Psoas muscle (tissue), 8 donors: ENCODE measurements at places on chromosomes 7 and 10. TPM values are rescaled to one million over a fixed set of nuclear protein-coding genes. Genes with fewer than 3 reads are reported as not detected.

ASNS gene
- total RNA-seq, result 18.0 TPM

MMP21 gene
- 0.17 TPM for total RNA-seq

ADRA2A gene
- total RNA-seq, result 0.48 TPM

DNA sequence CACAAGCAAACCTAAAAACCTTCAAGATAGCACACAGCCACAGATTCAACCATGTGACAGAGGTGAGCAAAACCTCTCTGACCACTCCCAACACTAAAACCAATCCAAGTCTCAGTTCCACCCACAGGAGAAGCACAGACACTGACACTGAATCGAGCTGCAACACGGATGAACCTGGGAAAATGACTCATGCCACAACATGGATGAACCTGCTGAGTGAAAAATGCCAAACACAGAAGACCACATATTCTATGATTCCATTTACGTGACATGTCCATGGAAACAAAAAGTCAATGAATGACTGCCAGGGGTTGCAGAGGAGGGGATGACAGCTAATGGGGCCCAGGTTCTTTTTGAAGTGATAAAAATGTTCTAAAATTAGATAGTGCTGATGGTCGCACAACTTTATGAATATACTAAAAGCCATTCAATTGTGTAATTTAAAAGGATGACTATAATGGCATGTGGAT is 22.0 kb downstream of the CYTH3 start:
- H3K4me1 ChIP-seq, result peaks cover 57% of the 10 kb centered on the region
- H3K27ac ChIP-seq, result peak overlapping the region; percentile 57
- H3K4me3 ChIP-seq, result no peak overlapping the region
- H3K36me3 ChIP-seq, result no peaks in the 10 kb centered on the region
- no peaks in the 10 kb centered on the region for H3K27me3 ChIP-seq

DNA sequence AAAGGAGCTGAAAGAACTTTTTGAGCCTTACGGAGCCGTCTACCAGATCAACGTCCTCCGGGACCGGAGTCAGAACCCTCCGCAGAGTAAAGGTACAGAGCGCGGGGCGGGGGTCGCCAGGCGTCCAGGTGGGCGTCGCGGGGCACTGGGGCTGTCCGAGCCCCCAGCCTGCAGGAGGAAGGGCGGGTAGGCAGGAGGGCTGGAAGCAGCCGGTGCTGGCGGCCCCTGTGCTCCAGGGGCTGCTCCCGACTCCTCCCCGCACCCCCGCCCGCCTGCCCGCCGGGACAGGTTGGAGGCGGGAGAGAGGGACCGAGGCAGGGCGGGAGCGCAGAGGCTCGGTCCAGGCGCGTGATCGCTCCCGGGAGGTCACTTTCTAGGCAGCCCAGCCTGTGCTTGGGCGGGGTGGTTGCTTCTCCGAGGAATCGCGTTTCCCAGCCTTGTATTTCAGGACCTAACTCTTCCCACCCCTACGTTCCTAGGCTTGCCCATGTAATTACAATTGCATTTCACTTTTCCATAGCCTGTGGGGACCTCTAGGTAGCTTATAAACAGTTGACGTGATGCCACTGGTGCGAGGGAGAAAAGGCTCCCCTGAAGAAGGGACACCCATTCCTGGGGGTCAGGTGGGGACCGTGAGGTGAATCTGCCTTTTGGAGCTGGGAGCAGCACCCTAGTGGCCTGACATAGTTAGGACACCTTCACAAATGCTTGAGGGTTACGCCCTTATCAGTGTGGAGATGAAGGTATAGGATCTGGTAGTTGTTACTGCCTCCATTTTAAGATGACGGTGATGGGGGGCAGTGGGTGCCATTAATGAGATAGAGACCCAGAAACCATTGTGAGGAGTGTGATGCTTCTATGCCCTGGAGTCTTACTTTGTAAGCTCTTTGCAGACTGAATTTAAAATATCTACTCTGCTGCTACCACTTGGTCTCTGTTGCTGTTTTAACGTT is 148.2 kb downstream of the CELF2 start:
- H3K4me1 ChIP-seq, result peaks cover 17% of the 10 kb centered on the region
- H3K27ac ChIP-seq, result peak overlapping the region; percentile 24
- peaks cover 6% of the 10 kb centered on the region for H3K36me3 ChIP-seq
- peak; percentile 62 for DNase-seq
- H3K4me3 ChIP-seq, result peak overlapping the region; percentile 64

- no peaks in the 10 kb centered on the region for H3K36me3 ChIP-seq
- DNase-seq, result no peak
- peaks cover 5% of the 10 kb centered on the region for H3K4me1 ChIP-seq
- H3K27me3 ChIP-seq, result no peaks in the 10 kb centered on the region
- H3K4me3 ChIP-seq, result no peak overlapping the region
These were observed 66.3 kb upstream of the PPIF start for GRCh38 chr10:79280956-79281355.

DNA sequence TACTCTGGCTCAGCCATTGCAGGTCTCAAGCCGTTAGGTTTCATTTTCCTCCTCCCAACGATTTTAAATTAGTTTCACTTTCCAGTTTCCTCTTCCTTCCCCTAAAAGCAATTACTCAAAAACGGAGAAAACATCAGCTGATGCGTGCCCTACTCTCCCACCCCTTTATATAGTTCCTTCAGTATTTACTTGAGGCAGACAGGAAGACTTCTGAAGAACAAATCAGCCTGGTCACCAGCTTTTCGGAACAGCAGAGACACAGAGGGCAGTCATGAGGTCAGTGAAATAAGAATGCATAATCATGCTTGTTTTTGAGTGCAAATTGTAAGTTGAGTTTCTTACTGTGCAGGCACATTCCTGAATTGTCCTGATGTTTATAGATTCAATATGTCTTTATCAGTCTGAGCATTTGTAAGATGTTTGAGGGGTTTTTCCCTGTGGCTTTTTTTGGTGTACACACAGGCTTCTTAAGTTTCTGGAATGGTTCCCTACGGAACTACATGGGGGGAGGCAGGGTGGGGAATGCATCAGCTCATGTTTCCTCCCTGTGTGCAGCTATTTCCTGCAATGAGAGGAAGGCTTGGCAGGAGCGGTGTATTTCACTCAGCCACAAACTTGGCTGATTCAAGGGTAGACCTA is at the start of gene IFIT3:
Gene IFIT3 (plus strand): TSS at position 195 of the 639 bp plus-strand sequence. CDS start 77 bp downstream, at position 272.
- H3K36me3 ChIP-seq, result no peaks in the 10 kb centered on the region
- DNase-seq, result peak; percentile 58
- peak within 1 kb of the TSS; percentile 60 for H3K4me3 ChIP-seq
- H3K27me3 ChIP-seq, result no peaks in the 10 kb centered on the region
- peak within 1 kb of the TSS; percentile 71 for H3K27ac ChIP-seq

GRCh38 chr7:135193615-135194081 is 17.7 kb downstream of the WDR91 start:
- no peak for DNase-seq
- H3K4me3 ChIP-seq, result no peak overlapping the region
- peaks cover 100% of the 10 kb centered on the region for H3K36me3 ChIP-seq
- H3K27ac ChIP-seq, result no peak overlapping the region

DNA sequence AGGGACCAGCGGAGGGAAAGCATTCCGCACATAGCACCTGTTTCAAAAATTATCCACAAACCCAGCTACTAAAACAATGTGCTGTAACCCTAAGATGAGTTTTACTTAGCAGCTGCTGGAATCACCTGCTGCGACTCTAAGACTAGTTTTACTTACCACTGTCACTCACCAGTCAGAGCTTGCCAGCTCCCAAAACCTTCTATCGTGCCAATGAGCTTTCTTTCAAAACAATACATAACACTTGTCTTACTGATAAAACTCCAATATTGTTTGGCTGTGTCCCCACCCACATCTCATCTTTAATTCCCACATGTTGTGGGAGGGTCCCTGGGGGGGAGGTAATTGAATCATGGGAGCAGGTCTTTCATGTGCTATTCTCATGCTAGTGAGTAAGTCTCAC is 18.4 kb downstream of the ST8SIA6 start:
- DNase-seq, result no peak
- H3K4me3 ChIP-seq, result no peak overlapping the region
- no peaks in the 10 kb centered on the region for H3K4me1 ChIP-seq

DNA sequence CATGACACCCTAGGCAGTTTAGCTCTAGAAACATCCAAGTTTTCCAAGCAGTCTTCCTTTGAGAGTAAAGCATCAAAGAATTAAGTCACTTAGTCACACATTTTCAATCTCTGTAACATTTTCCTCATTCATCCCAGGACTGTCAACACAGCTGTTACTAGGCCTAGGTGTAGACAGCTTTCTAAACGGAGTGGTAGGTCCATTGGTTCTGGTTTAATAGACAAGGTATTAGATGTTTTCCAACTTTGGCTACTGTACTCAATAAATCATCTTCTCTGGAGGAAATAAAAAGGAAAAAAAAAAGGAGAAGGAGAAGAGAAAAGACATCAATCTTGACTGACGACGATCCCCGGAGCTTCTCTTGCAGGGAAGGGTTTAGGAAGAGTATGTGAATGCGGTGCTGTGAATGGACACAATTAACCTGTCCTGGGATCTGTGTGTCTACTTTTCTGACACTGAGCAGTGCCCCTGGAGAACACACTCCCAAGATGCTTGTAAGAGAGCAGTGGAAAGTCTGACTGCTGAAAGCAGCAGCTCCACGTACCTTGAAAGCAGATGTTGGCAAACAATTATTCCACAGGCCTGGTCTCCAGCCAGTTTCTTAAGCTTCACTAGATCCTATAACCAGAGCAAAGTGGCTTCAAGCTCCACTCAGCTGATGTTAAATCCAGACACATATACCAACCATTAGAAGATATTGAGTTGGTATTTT is 59.1 kb downstream of the CXCL12 start:
- no peak for DNase-seq
- H3K27ac ChIP-seq, result no peak overlapping the region
- peaks cover 17% of the 10 kb centered on the region for H3K4me1 ChIP-seq
- no peak overlapping the region for H3K4me3 ChIP-seq
